Ovary (tissue), 10 donors: ENCODE measurements at places on chromosomes 6 and 20.

GRCh38 chr6:141548966-141549365, 583.8 kb upstream of the GJE1 start:
- no peaks in the 10 kb centered on the region for H3K36me3 ChIP-seq
- H3K4me3 ChIP-seq = no peak overlapping the region
- no peak overlapping the region for H3K27ac ChIP-seq
- no peak for DNase-seq

- H3K27ac ChIP-seq = no peak overlapping the region
- H3K4me1 ChIP-seq = peaks cover 2% of the 10 kb centered on the region
- H3K27me3 ChIP-seq = no peaks in the 10 kb centered on the region
- no peak for DNase-seq
- no peak overlapping the region for H3K4me3 ChIP-seq
- H3K36me3 ChIP-seq = no peaks in the 10 kb centered on the region
Measured at GRCh38 chr6:160198606-160199211, 59.9 kb downstream of the SLC22A2 start.

DNA sequence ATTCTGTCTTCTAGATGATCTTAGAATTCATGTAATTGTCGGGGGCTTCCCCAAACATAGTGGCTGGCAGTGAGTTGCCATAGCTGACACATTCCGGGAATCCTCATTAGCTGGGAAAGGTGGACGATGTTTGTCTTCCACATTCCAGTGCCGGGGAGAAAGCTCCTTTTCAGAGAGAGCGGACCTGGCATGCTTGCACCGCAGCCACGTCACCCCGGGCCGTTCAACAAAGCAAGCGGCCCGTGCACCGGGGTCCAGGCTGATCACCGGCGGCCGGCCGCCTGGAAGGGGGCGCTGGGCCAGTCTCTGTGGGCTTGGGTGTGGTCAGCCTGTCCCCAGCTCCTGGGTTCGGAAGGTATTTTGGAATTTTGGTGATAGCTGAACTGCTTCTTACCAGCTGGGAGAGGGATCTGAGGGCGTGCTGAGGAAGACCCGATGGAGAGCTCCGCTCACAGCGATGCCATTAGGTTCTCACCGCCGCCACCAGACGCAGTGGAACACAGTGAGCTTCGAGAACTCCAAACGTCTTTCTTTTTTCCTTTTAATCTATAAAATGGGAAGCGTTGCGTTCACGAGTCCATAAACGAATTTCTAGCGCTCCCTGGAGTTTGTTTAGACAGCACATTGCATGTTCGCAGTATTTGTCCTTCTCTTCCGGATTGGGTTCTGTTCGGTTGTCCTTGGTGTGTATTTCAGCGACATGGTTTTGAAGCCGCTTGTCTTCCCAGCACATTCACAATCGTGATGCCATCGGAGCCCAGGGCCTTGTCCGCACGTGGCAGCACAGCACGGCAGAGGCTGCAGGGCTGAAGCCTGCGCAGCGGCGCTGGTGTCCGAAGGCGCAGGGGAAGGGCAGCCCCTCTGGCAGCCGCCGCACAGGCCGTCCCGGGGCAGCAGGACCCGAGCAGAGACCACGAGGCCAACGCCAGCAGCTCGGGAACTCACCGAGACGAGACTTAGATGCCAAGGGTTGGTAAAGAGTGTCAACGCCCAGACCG, 557.6 kb downstream of the QKI start:
- no peaks in the 10 kb centered on the region for H3K4me1 ChIP-seq
- no peak for DNase-seq
- H3K36me3 ChIP-seq = no peaks in the 10 kb centered on the region
- no peak overlapping the region for H3K4me3 ChIP-seq
- H3K27me3 ChIP-seq = no peaks in the 10 kb centered on the region

DNA sequence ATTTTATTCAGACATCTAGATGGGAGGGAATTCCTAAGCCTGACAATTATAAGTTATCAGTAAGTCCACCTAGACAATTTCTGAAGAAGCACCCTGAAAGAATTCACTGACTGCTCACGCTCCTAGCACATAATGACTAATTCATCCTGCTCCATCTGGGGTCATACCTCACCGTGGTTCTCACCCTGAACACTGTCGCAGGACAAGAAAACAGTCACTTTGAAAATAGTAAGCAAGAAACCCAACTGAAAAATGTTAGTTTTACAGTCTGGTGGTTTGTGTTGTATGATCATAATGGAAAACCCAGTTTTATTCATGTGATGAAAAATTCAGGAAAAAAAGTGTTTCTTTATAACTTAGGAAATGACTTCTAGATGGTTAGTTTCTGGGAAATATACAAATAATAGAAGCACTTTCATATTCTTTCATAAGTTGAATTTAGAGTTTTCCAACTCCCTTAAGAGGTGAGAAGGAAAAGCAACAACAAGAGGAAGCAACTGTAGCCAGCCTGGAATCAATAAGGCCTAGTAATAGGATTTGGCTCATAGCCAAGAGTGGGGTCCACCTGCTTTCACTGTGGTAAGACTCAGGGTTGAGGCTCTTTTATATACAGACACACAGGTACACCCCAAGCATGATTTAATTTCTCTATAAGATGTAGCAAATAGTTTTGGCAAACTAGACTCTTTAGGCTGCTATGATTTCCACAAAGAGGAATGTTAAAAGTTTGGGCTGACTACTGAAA, 94.1 kb downstream of the HIVEP2 start:
- H3K36me3 ChIP-seq = no peaks in the 10 kb centered on the region
- no peak overlapping the region for H3K4me3 ChIP-seq
- no peak for DNase-seq
- H3K4me1 ChIP-seq = peaks cover 15% of the 10 kb centered on the region
- no peak overlapping the region for H3K27ac ChIP-seq

DNA sequence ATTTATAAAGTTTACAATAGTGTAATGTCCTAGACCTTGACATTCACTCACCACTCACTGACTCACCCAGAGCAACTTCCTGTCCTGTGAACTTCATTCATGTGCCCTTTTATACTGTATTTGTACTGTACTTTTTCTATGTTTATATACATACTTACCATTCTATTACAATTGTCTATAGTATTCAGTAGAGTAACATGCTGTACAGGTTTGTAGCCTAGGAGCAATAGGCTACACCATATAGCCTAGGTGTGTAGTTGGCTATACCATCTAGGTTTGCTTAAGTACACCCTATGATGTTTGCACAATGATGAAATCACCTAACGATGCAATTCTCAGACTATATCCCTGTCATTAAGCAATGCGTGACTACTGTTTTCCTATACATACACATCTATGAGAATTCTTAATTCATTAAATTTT, 17.5 kb downstream of the EDEM2 start:
- H3K4me3 ChIP-seq = no peak overlapping the region
- no peak for DNase-seq

DNA sequence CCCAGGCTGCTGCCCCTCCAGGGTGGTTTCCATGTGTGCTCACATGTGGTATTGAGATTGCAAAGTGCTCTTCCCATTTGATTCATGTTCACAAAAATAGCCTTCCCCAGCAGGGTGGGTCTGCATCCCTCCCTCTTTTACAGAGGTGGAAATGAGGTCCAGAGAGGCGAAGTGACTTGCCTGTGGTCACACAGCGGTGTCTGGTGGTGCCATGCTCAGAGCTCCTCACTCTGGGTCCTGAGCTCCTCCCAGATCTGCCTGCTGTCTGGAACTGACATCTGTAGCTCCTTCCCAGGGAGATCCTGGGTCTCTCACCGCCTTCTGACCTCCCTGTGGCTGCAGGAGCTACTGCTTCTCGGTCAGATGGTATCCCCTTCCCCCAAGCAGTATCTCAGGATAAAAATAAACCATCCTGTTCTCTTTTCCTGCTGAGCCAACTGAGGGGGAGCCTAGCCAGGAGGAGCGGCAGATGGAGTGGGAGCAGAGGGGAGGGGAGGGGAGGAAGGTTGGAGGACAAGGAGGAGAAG, 11.9 kb downstream of the CD40 start:
- no peak overlapping the region for H3K4me3 ChIP-seq
- H3K27ac ChIP-seq = no peak overlapping the region
- no peaks in the 10 kb centered on the region for H3K36me3 ChIP-seq
- no peaks in the 10 kb centered on the region for H3K27me3 ChIP-seq
- peaks cover 5% of the 10 kb centered on the region for H3K4me1 ChIP-seq

DNA sequence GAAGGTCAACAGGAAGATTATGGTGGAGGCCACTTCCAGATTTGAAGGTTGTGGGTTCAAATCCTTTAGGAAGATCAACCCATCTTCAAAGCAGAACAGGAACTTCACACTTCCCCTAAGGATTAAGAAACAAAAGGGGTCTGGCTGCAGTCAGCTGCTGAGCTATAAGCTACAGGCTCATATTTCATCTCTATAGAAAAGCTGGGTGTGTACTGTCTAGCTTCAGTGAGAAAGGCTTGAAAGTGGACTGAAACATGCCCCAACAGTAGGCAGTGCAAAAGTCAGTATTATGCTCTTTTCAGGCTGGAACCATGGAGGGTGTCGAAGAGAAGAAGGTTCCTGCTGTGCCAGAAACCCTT, 60.1 kb upstream of the SPDEF start:
- no peaks in the 10 kb centered on the region for H3K27me3 ChIP-seq
- peaks cover 7% of the 10 kb centered on the region for H3K4me1 ChIP-seq
- H3K27ac ChIP-seq = no peak overlapping the region
- H3K4me3 ChIP-seq = no peak overlapping the region
- no peak for DNase-seq

GRCh38 chr6:132198896-132199295, 202.4 kb downstream of the MOXD1 start:
- no peaks in the 10 kb centered on the region for H3K4me1 ChIP-seq
- no peak for DNase-seq
- no peak overlapping the region for H3K27ac ChIP-seq
- H3K36me3 ChIP-seq = no peaks in the 10 kb centered on the region

GRCh38 chr6:94041945-94042709, 622.8 kb upstream of the EPHA7 start:
- H3K4me3 ChIP-seq = no peak overlapping the region
- no peaks in the 10 kb centered on the region for H3K4me1 ChIP-seq
- H3K27ac ChIP-seq = no peak overlapping the region
- no peaks in the 10 kb centered on the region for H3K36me3 ChIP-seq
- DNase-seq = no peak

- no peak overlapping the region for H3K4me3 ChIP-seq
- H3K27me3 ChIP-seq = no peaks in the 10 kb centered on the region
- H3K36me3 ChIP-seq = no peaks in the 10 kb centered on the region
- no peak for DNase-seq
Measured at GRCh38 chr6:149037051-149037671, 280.4 kb upstream of the TAB2 start.
